Vagina (tissue), 2 donors: ENCODE measurements at places on chromosomes 13 and 19.

DNA sequence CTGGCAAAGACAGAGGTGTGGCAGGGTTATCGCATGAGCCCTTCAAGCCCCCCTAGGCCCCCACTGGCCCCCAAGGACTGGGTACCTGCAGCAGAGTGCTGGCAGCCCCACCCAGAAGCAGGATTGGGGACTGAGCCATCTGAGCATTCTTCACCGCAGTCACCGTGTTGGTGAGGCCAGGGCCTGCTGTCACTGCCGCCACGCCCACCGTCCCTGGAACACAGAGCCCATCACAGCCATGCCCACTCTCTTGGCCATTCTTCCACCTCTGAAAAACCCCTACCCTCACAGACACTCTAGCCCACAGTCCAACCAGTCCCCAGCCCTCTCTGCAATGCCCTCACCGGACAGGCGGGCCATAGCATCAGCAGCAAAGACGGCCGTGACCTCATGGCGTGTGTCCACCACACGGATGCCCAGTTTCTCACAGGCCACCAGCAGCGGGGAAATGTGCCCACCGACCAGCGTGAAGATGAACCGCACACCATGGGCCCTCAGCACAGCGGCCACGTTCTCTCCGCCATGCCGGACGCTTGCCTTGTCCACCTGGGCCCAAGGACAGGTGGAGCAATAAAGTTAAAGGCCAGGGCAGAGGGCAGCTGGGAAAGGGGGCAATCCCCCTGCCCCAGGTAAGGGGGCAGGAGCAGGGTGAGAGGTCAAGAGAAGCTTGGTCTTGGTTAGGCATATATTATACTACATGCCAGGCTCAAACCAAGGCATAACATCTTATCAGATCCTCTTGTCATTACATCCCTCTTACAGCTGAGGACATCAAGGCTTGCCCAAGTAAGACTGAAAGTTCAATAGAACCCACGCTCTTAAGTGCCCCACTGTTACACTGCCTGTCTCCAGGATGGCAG is 16.1 kb downstream of the SYDE1 start:
- DNase-seq, result no peak

GRCh38 chr19:12603714-12604113 is 6.9 kb downstream of the ZNF490 start:
- DNase-seq, result no peak

DNA sequence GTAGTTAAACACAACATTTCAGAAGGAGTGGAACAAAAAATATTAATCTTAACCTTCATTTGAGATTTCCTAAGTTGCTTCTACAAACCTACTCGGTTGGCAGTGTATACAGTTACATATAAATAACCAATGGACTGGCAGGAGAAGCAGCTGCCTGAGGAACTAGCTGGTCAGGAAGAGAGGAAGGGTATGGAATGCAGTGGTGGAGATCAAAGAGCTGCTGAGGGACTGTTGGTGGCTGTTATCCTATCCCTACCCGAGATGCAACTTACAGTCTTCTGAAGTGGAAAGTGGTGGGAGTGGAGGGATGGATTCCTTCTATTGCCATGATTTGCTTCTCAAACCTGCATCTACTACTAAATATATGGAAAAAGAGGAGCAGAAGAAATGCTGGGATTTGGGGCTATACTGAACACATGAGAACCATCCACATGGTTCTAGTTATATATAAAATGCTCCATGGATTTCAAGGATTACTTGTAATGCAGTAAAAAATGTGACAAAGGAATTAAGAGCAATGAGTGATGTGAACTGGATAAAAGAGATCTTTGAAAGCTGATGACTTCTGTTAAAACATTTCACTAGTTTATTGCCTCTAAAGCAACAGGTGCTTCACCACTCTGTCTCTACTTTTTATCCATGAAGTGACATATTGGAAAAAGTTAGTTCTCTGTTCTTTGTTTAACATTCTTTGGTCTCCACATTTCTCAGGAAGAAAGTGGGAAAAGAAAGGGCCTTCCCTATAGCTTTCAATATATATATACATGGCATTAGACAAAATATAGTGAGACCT is 29.9 kb downstream of the MICU2 start:
- no peak for DNase-seq

GRCh38 chr19:2462635-2463421 is 6.1 kb upstream of the LMNB2 start:
- DNase-seq, result no peak

- no peak for DNase-seq
Measured at GRCh38 chr13:102508411-102508810, 88.4 kb upstream of the TPP2 start.

DNA sequence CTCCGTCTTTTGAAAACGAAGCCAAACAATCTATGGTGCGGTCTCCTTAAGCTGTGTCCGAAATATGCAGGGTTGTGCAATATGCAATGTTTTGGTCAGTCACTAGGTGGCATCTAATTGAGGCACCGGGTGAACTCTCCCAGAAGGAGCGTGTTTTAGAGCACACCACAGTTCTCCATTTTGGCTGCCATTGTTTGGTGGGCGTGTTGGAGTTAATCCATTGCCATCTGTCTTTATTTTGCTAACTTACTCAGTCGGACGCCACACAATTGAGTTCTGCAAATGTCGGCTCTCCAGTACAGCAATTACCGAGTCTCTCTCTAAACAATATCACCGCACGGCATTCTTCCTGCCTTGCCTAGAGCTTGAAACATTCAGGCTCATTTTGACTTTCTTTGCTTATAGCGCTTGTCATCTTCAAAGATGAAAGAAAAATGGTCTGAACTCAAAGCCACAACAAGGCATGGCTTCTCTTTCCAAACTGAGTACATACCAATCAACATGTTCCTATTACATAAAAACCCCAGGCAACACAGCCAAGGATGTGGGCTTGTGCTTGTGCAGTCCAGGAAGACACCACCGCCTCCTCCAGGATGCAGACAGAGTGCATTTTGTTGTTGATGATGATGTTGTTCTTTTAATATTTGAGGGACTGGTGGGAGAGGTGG is 182.0 kb upstream of the SERP2 start:
- no peak for DNase-seq

GRCh38 chr13:75016225-75016624 is 465.7 kb downstream of the TBC1D4 start:
- DNase-seq, result no peak

DNA sequence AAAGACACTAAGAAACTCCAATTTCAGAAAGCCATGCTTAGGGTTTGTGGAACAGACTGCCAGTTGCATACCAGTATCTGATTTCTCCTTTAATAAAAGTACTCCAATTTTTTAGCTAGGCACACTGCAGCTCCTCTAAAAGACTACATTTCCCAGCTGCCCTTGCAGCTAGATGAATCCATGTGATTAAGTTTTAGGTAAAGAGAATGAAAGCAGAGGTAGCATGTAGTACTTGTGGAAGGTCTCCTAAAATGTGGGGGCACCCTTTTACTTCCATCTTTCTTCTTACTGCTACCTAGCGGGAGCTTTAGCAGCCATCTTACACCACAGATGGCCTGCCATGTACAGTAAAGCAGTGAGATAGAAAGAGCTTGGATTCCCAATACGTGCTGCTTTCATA is 33.0 kb upstream of the TSC22D1 start:
- DNase-seq, result no peak

DNA sequence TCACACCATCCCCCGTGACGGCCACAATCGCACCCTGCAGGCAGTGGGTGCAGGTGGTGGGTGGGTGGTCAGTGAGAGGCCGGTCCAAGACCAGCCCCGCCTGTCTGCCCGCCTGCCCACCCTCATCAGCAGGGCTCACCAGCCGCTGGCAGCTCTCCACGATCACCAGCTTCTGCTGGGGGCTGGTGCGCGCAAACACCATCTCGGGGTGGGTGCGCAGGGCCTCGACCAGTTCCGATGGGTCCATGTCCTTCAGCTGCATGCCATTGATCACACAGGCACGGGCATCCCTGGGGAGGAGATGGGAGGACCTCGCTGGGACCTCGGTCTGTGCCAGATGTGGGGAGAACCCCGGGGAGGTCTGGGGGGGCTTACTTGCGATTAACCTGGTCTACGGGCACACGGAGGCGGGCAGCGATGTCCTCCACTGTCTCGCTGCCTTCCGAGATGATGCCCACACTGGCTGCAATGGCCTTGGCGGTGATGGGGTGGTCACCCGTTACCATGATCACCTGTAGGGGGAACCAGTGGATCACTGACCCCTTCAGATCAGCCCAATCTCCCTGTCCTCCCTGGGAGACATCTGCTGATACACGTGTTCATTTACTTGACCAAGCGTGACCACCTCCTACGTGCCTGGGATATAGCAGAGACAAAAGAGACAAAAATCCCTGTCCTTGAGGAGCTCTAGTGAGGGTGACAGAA is 8.0 kb downstream of the ATP4A start:
- no peak for DNase-seq

DNA sequence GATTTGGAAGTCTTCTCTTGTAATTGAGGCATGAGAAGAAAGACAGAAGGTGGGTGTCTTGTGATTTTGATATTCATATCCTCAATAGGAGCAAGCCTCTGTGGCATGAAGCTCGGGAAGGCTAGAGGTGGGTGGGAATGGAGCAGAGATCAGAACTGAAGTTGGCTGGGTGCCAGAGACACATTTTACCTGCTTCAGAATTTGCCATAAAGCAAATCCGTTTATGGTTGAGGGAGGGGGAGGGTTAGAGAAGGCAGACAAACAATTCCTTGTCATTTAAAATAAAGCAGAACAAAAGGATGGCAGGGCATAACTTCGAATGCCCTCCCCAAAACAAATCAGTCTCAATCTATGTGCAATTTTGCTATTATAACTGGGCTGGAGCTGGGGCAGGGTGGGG is 305.9 kb downstream of the KLF5 start:
- DNase-seq, result no peak

DNA sequence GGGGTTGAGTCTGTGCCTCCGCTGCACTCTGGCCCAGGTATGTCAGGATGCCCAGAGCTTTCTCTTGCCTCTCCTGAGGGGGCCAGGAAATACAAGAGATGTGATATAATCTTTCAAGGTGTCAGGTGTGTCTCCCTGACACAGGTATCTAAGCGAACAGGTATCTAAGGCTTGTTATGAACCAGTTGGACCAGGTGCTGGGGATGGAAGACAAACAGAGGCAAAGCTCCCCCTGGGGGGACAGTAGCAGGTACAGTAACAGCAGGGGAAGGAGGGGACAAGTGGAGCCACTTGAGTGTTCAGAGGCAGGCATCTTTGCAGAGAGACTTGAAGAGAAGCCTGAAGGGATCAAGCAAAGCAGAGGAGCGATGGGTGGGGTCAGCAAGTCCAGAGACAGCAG is 2.6 kb downstream of the LENG1 start:
- no peak for DNase-seq

DNA sequence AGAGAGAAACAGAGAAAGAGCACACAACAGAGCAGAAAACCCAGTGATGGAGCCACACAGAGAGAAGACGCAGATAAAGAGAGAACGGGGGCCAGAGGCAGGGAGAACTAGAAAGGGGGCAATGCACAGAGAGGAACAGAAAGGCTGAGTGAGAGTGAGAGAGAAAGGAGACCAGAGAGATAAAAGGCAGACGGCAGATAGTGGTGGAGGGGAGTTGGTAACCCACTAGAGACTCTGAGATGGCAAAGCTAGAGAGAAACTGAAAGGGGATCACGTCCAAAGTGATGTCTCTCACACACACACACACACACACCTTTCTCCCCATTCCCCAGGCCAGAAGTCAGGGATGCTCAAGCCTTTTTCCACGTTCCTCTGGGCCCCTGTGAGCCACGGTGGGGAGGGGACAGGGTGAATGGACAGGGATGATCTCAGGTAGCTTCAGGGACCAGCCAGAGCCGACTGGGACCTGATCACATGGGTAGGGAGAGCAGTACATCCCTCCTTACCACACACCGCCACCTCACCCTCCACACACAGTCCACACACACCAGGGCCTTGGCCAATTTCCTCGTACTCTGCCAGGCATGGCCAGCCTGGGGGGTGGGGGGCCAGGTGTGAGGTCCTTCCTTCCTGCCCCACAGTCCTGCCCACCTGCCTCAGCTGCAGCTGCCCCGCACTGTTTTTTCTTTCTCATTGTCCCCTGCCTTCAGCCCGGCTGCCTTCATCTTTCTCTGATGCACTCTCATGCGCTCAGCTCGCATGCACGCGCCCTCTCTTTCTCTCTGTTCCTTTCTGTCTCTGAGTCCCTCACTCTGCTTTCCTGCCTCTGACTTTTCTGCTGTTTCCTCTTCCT is 22.5 kb upstream of the POU2F2 start:
- DNase-seq, result no peak

GRCh38 chr13:29664591-29664990 is 69.1 kb upstream of the SLC7A1 start:
- no peak for DNase-seq

DNA sequence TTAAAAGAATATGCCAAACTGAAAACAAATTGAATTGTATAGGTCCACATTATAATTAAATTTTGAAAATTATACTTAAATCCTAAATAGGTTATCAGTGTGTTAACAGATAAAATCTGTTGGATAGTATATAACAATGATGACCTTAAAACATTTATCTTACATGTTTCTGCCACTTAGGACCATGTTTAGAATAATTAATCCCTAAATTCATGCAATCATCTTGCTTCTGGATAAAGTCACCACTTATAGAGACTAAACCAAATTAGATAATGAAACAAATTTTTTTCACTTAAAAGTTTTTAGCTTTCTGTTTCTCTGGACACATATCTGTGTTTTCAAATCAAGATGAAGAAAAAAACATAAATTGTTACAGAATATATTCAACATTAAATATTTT is 511.7 kb upstream of the MIR17HG start:
- DNase-seq, result no peak

- no peak for DNase-seq
Measured at GRCh38 chr13:43769529-43769928, 17.2 kb downstream of the ENOX1 start.

- DNase-seq, result no peak
Measured at GRCh38 chr19:435056-435706, 25.7 kb downstream of the SHC2 start.

DNA sequence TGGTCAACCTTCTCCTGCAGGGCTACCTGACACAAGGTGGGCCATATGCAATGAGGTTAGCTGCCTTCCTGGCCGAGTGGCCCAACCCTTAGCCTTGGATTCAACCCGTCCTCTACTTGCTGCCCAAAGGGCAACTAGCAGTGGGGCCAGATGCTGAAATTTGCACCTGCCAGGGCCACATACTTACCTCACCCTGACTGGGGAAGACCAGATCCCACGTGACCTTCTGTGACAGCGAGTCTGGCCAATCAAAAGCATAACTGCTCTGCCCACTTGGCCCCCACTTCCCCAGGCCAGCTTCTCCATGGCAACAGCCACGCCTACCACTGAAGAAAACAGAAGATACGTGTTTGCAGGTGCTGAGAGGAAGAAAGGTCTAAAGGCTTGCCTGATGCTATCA is 10.9 kb downstream of the PEG3 start:
- no peak for DNase-seq

- no peak for DNase-seq
Measured at GRCh38 chr13:113732176-113732960, 26.7 kb upstream of the TMEM255B start.

GRCh38 chr13:107035778-107036177 is 467.8 kb upstream of the ARGLU1 start:
- DNase-seq, result no peak

DNA sequence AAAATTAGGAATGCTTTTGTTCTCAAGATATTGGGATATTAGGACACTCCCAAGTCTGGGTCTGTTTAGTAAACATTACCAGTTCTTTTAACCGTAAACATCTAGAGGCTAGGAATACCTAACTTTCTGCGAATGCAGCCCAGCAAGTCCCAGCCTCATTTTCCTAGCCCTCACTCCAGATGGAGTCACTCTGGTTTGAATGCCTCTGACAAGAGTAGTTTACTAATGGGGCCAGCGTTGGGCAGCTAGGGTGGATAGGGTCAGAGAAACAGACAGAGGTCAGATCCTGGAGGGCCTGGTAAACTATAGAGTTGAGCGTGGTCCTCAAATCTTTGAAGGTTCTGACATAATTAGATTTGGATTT is 53.6 kb downstream of the WDFY2 start:
- no peak for DNase-seq

- peak; percentile 54 for DNase-seq
Measured at GRCh38 chr19:27672309-27673047, 1540.5 kb downstream of the UQCRFS1 start.
